Eye (tissue), 1 donor: ENCODE measurements at places on chromosomes 1 and 21.

DNA sequence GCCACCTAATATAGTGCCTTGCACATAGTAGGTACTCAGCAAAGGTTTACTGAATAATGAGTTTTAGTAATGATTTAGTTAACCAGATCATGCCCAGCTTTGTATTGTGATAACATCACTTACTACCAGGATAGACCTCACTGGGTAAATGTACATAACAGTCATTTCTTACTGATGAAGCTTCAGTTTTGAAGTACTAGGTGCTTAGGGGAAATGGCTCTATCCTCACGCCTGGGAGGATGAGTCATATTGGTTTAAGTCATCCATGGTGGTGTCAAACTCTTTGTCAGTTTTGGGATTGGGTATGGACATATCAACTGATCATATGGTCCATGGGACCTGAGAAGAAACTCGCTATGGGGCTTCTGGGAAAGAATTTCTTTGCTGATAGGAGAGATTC lies 90.6 kb upstream of the USP24 start:
- no peak for DNase-seq

DNA sequence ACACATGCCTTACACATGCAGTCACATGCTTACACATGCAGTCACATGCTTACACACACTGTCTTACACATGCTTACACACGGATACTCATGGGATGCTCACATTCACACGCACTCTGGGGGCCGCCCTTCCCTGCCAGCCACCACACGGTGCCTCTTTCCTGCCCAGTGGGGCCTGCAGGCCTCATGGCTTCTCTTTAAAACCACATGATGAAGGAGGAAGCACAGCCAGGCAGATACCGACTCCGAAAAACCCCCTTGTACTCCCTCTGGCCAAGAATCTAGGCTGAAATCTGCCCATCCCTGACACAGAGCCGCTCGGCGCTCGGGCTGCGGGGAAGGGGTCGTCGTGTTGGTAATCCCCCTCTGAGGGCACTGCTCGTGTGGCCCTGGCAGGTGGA lies 113.0 kb downstream of the PRDM16 start:
- no peak for DNase-seq

DNA sequence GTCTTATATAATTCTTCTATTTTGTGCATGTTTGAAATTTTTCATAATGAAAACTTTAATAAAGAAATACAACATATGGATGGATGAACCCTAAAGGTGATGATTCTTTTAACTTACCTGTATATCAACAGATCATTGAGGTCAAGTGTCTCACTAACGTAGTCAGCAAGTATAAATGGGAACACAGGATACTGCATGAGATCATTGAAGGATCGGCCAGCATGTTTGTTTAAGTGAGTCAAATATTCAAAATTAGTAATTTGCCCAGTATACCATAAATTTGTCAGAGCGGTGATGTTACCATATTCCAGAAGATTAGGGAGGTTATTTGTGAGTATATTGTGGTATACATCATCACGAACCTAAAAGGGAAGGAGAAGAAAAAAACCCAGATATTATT lies 71.0 kb upstream of the GNG4 start:
- no peak for DNase-seq

DNA sequence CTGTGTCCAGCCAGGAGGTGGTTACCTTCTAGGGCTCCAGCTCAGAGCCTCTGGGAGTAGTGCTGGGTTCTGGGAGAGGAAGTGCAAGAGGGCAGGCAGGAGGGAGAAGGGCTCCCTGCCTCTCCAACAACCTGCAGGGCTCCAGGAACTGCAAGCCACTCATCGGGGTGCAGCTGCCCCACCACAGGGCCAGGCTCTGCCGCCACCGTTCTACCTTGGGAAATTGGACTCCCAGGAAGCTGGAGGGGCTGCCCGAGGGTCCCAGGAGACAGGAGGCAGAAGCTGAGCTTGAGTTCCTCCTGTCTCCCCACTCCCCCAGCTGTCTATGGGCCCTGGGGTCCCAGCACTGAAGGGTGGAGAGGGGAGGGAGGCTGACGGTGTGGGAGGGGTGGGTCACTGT lies 7.4 kb upstream of the PRDM16 start:
- DNase-seq: no peak

DNA sequence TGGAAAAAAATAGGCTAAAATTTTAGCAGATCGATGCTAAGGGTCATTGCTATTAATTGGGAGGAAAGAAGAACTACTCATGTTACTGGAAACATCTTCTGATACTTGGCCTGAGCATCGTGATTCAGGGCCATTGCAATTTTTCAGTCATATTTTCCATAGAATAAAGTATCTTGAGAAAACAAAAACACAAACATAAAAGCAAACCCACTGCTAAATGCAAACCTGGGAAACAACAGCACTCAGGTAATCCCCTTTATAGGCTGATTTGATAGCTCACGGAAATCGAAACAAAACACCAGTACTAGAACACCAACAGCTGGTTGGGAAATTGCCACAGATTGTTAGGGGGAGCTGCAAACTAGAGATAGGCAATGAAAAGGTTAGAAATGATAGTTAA lies 172.9 kb upstream of the ESRRG start:
- no peak for DNase-seq

DNA sequence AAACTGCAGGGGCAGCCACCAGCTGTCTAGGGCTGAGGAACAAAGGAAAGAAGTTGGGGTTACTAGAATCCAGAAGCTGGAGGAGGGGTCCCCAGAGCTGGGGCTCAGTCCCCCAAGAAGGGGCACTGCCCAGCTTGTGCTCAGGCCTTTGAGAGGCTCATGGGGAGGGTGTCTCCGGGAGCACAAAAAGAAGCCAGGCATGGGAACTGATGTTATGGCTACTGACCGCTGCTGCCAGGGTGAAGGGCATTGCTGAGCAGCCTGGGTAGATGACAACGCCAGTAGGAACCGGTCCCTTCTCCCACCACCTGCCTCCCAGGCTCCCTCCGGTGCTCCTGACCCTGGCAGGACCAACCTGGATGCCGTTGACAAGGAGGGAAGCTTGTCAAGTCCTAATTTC lies 762.5 kb upstream of the TPTE start:
- no peak for DNase-seq

DNA sequence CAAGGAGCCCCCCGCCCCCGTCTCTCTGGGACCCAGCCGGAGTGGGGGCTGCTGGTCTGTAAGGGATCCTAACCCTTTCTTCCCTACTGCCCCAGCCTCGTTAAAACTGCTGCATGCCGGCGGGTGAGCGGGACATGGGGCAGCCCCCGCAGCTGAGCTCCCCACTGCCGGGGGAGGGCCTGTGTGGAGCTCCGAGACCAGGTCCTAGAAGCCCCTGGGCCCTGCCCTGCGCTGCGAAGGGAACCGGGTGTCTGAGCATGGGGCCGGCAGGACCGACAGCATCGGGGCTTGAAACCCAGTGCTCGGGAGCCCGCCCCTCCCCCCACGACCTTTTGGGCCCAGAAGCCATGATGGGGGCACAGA lies 9.2 kb upstream of the COL6A1 start:
- peak; percentile 57 for DNase-seq

DNA sequence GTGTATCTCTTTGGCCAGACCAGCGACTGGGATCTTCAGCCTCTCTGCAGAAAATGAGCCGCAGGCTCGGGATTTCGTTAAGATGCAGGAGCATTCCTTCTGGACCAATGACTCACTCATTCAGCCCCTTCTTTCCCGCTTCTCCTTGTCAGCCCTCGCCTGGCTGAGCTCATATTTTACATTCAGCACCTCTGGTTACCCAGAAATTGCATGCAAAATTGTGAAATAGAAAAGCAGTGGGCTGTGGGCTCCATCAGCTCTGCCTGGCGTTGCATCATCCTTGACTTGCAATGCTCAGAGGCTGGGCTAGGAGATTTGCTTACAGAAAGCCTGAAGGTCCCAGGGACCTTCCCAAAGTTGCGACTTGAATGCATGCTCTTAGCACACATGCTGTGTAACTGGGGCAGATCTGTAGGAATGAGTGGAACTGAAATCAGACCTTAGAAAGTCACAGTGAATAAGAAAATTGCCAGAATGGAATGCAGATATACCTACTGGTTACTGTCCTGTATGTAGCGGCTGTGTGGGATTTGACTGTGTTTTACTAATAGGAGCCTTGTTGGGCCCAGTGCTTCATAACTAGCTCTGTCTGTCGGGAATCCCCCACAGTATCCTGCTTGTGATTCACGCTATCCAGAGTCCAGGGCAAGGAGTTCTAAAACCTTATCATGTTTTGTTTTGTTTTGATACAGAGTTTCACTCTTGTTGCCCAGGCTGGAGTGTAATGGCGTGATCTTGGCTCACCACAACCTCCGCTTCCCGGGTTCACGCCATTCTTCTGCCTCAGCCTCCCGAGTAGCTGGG lies 444.8 kb downstream of the KIF26B start:
- peak; percentile 69 for DNase-seq

- no peak for DNase-seq
Measured at GRCh38 chr1:193156117-193156821, 30.1 kb downstream of the B3GALT2 start.

DNA sequence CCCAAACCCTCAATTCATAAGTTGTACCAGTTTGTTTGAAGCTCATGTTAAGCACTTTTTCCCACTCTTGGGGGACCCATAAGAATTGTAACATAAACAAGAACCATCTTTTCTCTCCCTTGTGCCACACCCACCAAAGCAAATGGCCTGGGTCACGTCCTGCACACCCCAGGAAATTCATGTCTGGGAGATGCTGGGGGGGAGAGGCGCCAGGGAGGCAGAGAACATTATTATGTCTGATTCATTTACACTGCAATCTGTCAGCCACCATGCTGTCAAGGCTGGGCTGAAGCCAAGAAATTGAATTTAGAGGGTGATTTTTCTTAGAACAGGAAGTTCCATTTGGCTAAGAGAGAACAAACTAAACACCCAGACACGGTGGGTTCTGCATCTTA lies 37.2 kb upstream of the IPO9 start:
- DNase-seq: peak; percentile 17

GRCh38 chr1:82640352-82640751 lies 839.6 kb downstream of the ADGRL2 start:
- DNase-seq: no peak

DNA sequence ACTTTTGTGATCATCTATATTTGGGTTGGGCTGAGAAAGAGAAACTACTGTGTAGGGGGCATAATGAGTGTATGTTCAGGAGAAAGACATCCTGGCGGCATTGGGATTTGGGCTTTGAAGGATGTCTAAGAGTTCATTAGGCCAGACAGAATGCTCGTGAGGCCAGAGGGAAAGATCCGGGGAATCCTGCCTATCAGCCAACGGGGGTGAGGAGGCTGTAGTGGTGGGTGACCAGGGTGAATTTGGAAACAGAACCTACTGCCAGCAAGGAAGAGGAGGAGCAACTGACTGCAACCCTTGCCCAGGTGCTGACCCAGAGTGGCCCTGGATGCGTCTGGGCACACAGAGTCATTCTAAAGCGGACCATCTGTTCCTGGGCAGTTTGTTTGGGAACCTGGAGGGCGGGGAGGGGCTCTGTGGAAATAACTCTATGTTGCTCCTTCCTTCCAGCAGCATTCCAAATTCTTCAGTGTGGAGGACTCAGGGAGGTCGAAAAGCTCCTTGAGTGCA lies 56.9 kb upstream of the ECE1 start:
- no peak for DNase-seq

GRCh38 chr1:245645406-245645805 lies 490.6 kb downstream of the KIF26B start:
- no peak for DNase-seq

DNA sequence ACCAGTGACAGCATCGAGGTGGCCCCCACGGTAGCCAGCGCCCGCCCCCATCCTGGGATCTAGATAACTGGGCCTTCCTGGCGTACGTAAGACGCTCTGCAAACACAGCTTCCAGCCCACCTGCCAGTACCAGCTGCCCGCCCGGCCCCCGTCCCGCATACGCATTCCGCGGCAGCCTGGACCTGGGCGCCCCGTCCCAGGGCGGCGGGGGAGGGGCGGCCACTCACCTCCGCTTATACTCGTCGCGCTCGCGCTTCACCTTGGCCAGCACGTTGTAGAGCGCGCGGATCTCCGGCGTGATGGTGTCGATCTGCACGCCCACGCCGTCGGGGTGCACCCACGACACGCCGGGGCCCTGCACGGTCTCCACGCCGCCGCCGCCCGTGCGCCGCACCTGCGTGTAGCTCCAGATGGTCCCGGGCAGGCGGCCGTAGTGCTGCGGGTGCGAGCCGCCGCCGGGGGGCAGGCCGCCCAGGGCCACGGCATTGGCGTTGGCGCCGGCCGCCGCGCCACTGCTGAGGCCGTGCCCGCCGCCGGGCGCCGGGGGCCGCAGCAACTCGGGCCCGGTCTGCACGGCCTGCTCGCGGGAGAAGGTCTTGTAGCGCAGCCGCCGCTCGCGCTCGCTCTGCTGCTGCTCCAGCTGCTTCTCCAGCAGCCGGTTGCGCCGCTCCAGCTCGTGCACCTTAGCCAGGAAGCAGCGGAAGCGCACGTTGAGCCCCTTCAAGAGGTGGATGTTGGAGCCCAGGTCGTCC lies 859 bp downstream of the IFFO2 start:
- DNase-seq: peak; percentile 76

DNA sequence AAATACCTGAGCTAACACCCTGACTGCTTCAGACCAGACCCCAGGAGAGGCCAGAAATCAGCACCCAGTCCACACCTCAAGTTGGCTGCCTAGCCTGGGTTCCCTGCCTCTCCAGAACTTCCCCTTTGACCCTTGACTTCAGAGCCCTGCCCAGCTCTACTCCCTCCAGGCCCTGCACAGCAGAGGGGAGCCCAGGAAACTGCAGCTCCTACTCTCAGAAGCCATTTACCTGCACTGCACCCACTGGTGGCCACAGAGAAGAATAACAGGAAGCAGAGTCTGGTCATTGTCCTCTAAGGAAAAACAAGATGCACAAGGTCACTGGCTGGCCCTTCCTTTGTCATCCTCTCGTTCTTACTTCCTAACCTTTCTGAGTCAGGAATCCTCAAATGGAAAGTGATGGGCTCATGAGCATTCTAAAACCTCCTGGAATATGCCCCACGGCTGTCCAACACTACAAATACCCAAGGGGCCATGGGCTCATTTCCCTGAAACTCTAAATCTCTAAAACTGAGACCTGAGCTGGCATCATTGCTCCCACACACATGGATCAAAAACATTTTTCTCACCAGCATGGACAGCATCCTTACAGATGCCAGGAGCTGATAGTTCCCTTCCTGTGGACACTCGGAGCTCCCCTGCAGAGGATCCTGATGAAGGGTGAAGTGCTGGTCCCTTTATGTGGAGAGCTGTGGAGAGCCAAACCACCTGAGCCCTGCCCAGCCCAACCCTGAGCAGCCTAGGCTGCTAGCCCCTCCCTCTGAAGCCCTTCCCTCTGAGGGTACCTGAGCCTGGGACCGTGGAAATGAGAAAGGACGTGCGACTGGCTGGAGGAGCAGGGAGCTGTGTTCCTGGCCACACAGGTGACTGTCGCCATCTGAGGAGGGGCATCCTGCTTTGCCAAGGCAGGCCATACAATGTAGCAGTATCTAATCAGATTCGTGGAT lies at the start of gene ITLN2:
TSS of gene ITLN2 (minus strand) at position 652 of the 947 bp plus-strand sequence. CDS start at position 584, 68 bp downstream.
- peak; percentile 27 for DNase-seq

GRCh38 chr1:172476218-172476811 lies 32.4 kb upstream of the PIGC start:
- peak; percentile 14 for DNase-seq

DNA sequence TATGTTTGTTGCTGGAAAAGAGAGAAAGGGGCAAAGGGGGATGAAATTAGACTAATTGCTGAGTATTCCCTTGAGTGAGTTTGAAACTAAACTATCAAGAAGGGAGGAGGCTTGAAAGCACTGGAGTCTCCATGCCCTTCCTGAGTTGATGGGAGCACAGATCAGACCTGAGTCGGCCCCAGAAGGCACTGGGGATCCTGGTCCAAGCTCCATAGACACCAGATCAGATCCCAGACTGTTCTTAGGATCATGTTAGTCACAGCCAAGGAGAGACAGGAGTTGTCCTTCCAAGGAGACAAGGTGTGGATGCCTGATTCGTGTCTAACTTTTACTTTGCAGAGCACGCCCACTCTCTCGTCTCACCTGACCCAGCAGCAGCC lies 152.3 kb downstream of the NR5A2 start:
- DNase-seq: peak; percentile 26
